ENCODE measurements at places on chromosomes 12 and 14. TPM values are rescaled to one million over a fixed set of nuclear protein-coding genes. Genes with fewer than 3 reads are reported as not detected.

DNA sequence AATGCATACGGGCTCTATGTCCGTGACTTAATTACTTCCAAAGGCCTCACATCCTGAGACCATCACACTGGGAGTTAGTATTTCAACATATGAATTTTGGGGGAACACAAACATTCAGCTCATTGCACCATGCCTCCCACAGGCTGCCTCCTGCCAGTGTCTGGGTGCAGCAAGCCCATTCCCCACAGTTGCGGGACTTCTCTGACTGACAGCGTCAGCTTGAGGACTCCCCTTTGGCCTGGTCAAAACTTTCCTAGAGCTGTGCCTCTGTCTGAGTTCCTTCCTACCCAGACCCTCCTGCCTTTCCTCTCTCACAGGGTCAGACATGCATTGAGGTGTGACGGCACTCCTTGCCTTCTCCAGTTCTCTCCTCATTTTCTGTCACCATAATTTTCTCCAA, 27.4 kb downstream of the PPP1R36 start:
- no peaks in the 10 kb centered on the region for H3K36me3 ChIP-seq
- no peak for DNase-seq
- no peaks in the 10 kb centered on the region for H3K4me1 ChIP-seq
- no peak overlapping the region for H3K4me3 ChIP-seq
- no peak overlapping the region for H3K27ac ChIP-seq
- H3K27me3 ChIP-seq: no peaks in the 10 kb centered on the region

- no peak overlapping the region for H3K27ac ChIP-seq
- H3K4me1 ChIP-seq: no peaks in the 10 kb centered on the region
- no peak for DNase-seq
- no peak overlapping the region for H3K4me3 ChIP-seq
These were observed 694.5 kb downstream of the VRK1 start for GRCh38 chr14:97491697-97492096.

- H3K27ac ChIP-seq: no peak overlapping the region
- H3K4me3 ChIP-seq: no peak overlapping the region
- no peaks in the 10 kb centered on the region for H3K36me3 ChIP-seq
These were observed 105.1 kb downstream of the RPS29 start for GRCh38 chr14:49480979-49481498.

GRCh38 chr14:65070471-65070976, 31.8 kb downstream of the MAX start:
- H3K4me3 ChIP-seq: no peak overlapping the region
- DNase-seq: peak; percentile 50
- H3K36me3 ChIP-seq: peaks cover 45% of the 10 kb centered on the region
- H3K4me1 ChIP-seq: peaks cover 44% of the 10 kb centered on the region
- H3K27me3 ChIP-seq: no peaks in the 10 kb centered on the region
- no peak overlapping the region for H3K27ac ChIP-seq

DNA sequence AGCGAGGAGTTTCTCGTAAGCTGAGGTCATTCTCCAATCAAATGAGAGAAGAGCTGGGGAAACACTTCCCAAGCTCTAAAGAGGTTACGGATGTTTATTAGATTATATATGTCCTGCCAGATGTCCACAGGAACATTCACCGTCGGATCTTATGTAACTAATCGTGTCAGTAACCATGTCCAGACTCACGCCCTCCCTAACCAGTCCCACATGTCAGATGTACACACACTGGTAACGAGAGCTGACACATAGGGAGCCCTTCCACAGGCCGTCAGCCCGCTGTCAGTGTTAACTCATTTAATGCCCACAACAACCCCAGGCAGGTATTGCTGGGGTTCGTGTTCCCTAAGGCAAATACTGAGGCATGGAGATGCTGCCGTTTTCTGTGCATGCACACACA, 223.7 kb upstream of the RTL1 start:
- no peaks in the 10 kb centered on the region for H3K36me3 ChIP-seq
- no peaks in the 10 kb centered on the region for H3K4me1 ChIP-seq
- no peak overlapping the region for H3K4me3 ChIP-seq
- no peak overlapping the region for H3K27ac ChIP-seq

DNA sequence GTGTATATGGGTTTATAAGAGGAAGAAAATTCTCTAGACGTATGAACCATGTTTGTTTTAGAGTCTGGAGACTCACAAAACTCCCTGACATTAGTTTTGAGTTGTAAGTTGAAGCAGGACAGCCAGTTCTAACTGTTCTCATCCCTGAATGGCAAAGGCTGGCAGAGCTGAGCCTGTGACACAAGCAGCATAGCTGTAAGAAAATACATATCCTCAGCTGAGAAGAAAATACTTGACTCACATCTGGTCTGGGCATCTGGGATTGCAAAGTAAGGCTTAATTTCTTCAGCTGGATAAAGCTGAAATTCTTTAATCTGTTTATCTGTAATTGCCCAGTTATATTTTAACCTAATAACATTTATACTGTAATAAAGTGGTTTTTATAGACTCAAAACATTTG, 156.3 kb downstream of the PELI2 start:
- DNase-seq: no peak
- H3K4me1 ChIP-seq: no peaks in the 10 kb centered on the region
- H3K27ac ChIP-seq: no peak overlapping the region
- no peaks in the 10 kb centered on the region for H3K27me3 ChIP-seq
- H3K36me3 ChIP-seq: no peaks in the 10 kb centered on the region
- H3K4me3 ChIP-seq: no peak overlapping the region

DNA sequence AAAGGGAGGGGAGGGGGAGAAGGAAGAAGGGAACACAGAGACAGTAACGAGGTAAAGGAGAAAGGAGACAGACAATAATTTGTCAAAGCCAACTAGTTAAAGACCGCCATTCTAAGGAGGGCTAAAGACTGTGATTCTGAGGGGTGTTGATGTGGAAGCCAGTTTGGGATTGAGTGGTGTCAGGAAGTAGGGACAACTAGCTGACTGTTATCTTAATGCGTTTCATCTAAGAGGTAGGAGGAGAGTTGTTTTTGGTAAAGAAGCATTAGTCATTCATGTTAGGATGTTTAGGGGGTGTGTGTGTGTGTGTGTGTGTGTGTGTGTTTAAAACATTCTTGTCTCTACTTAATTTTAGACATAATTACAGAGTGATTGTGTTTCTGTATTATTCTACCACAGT, 95.0 kb downstream of the INSM2 start:
- H3K27me3 ChIP-seq: no peaks in the 10 kb centered on the region
- no peak overlapping the region for H3K4me3 ChIP-seq
- no peak for DNase-seq

DNA sequence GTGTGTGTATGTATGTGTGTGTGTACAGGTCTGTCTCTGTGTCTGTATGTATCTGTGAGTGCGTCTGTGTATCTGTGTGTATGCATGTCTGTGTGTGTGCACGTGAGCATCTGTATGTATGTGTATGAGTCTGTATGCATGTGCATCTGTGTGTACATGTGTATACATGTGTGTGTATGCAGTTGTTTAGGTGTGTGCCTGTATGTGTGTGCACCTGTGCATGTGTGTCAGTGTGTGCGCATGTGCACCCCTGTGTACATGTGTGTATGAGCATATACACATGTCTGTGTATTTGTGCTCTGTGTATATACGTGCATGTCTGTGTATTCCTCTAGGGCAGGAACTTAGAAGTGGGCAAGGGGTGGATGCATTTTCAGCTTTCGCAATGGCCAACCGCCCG, 116.0 kb downstream of the TMEM132C start:
- no peak overlapping the region for H3K27ac ChIP-seq
- H3K4me1 ChIP-seq: no peaks in the 10 kb centered on the region
- no peaks in the 10 kb centered on the region for H3K36me3 ChIP-seq
- H3K27me3 ChIP-seq: peaks cover 4% of the 10 kb centered on the region

DNA sequence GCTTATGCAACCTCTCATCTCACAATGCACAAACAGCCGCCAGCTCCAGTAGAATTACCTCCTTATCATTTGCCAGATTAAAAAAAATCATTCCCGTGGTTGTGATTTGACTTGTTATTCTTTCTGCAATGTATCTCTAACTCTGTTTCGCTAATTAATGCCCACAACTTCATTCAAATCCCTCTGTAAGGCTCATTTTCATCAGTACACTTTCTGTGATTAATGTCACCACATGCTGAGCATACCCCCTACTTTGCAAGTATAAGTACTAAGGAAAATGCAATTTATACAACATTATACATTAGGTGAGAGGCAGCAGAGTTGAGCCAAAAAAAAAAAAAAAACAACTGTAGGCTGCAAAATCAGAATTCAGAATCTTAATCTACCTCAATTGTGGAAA, 166.0 kb downstream of the FSCB start:
- no peak overlapping the region for H3K27ac ChIP-seq
- H3K27me3 ChIP-seq: no peaks in the 10 kb centered on the region
- H3K4me1 ChIP-seq: no peaks in the 10 kb centered on the region
- no peak for DNase-seq
- no peak overlapping the region for H3K4me3 ChIP-seq

DNA sequence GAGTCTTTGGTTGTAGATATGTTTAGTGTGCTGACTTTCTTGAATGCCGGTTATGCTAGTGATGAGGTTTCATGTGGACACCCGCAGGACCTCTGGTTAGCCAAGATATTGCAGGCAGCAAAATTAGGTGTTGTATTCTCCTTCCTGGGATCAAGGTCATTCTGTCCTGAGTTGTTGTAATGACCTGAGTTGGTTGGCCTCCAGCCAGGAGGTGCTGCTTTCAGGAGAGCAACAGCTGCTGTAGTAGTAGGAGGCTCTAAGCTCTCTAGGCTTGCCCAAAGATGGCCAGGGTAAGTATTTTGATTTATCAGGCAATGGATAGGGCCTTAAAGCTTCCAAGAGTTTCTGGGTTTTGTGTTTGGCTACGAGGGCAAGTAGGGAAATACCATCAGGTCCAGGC, 56.0 kb upstream of the BDKRB2 start:
- peaks cover 5% of the 10 kb centered on the region for H3K4me1 ChIP-seq
- H3K36me3 ChIP-seq: no peaks in the 10 kb centered on the region

DNA sequence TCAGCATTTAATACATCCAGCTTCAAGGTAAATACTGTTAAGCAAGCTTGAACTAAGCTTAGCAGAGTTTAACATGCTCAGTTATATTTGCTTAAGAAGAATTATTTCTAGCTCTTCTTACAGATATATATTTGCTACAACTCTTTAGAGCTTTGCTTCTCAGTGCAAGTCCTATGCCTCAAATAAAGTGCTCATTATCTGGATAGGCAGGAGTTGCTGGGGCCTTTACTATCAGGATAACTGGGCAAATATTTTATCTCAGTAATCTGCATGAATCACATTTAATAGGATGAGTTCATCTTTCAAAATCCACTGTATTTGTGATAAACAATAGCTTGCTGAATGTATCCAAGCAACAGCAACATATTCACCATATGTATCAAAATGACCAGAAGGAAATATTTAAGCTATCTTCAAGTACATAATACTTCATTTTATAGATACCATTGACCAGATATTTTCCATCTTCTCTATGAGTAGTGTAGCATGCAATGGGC, 187.6 kb downstream of the NOVA1 start:
- no peak overlapping the region for H3K4me3 ChIP-seq
- no peaks in the 10 kb centered on the region for H3K36me3 ChIP-seq
- no peak overlapping the region for H3K27ac ChIP-seq
- H3K4me1 ChIP-seq: no peaks in the 10 kb centered on the region
- DNase-seq: no peak

GRCh38 chr12:28882444-28882843, 266.6 kb upstream of the FAR2 start:
- no peak for DNase-seq
- H3K36me3 ChIP-seq: no peaks in the 10 kb centered on the region
- H3K27me3 ChIP-seq: no peaks in the 10 kb centered on the region
- no peak overlapping the region for H3K27ac ChIP-seq

DNA sequence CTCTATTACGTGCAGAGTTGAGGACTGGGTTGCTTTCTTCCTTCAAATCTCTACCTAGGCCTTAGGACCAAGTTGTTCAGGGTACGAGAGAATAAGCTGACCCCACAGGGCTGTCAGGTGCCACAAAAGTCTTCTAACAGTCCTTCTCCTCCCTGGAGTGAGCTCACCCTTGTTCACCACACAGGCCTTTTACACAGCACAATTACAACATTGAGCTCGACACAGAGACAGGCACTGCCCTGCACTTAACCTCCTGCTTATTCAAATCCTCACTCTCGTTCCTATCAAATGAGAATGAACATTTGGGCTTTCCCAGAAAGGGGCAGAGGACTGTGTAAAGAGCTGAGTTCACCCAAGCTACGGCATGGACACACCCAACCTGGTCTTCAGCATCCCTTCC, 2.4 kb downstream of the GALNT6 start:
- no peak overlapping the region for H3K27ac ChIP-seq
- H3K36me3 ChIP-seq: no peaks in the 10 kb centered on the region
- H3K4me3 ChIP-seq: no peak overlapping the region
- no peaks in the 10 kb centered on the region for H3K27me3 ChIP-seq
- H3K4me1 ChIP-seq: peaks cover 12% of the 10 kb centered on the region

- H3K27me3 ChIP-seq: no peaks in the 10 kb centered on the region
- no peaks in the 10 kb centered on the region for H3K36me3 ChIP-seq
These were observed 65.2 kb upstream of the DIO3 start for GRCh38 chr14:101495827-101496775.

DNA sequence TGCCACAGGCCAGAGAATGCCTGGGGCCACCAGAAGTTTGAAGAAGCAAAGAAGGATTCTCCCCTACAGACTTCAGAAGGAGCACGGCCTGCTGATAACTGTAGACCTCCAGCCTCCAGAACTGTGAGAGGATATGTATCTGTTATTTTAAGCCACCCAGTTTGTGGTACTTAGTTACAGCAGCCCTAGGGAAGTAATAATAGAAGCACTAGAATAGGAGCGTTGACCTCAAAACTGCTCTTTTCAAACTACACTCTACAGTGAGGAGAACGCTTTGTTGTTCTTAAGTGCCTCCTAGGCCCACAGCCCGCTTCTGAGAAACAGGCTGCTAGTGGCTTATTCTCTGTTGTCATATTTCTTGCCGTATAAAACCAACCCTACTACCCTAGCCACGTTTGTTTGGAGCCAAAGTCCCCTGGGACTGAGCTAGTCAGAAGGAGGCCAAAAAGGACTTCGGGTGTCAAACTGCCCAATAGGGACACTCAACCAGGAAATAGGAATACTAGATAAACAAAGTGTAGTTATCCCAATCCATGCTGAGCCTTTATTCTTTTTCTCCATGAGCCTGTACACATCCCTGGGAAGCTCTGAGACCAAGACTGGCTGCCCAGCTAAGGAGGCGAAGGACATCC, 38.5 kb upstream of the FRS2 start:
- H3K27me3 ChIP-seq: no peaks in the 10 kb centered on the region
- H3K27ac ChIP-seq: no peak overlapping the region
- no peak for DNase-seq
- H3K36me3 ChIP-seq: no peaks in the 10 kb centered on the region
- no peaks in the 10 kb centered on the region for H3K4me1 ChIP-seq

The C3AR1 gene
- total RNA-seq: 68.7 TPM

The IL26 gene
- not detected for total RNA-seq

The RAB3IP gene
- total RNA-seq: 26.6 TPM

The C12orf54 gene
- 0.64 TPM for total RNA-seq

The ARMH4 gene
- total RNA-seq: 1.1 TPM

The STAB2 gene
- 0.10 TPM for total RNA-seq

The ERBB3 gene
- 171 TPM for total RNA-seq

The BICDL1 gene
- 16.5 TPM for total RNA-seq

The ABHD4 gene
- total RNA-seq: 31.3 TPM

Measured in upper lobe of left lung (tissue), 6 donors.